ENCODE measurements at places on chromosomes 6 and 20. TPM values are rescaled to one million over a fixed set of nuclear protein-coding genes. Genes with fewer than 3 reads are reported as not detected.

Gene HLA-DQA1
- total RNA-seq, result not detected

Gene FNDC1
- under 0.01 TPM for total RNA-seq

Gene ACAT2
- total RNA-seq, result 112 TPM

Gene ZFP57
- total RNA-seq, result not detected

Gene SASH1
- 77.6 TPM for total RNA-seq

Gene ZSCAN23
- total RNA-seq, result 0.97 TPM

Gene MTFR2
- total RNA-seq, result 3.6 TPM

Gene DLL1
- 1.7 TPM for total RNA-seq

Gene PMEPA1
- total RNA-seq, result 19.2 TPM

Gene RTEL1
- total RNA-seq, result 11.2 TPM

Gene BPIFB4
- total RNA-seq, result not detected

Gene HCRTR2
- not detected for total RNA-seq

Gene GUCA1A
- not detected for total RNA-seq

Gene XKR7
- not detected for total RNA-seq

All from epithelial cell of umbilical artery (primary cell).